ENCODE measurements at places on chromosomes 1 and 21.

GRCh38 chr21:33852485-33852884 is 63.1 kb downstream of the ATP5PO start:
- DNase-seq: no peak

- DNase-seq: no peak
Measured at GRCh38 chr1:31828341-31828740, 12.5 kb upstream of the SPOCD1 start.

DNA sequence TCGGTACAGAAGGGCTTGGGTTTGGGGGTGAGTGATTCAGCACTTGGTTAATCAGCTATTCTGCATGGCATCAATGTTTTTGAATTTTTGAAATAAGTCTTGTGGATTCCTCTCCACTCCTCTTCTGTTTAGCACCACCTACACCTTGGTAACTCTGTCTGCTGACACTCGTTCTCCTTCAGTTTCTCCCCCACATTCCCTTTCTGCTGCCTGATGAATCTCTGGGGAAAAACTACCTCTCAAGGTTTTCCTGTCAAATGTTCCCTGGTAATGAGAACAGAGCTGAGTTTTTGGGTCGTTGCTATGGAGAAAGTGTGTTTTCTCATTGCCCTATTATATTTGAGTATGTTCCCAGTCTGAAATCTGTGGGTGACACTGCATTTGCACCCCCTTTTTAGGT is 108.2 kb downstream of the GABPA start:
- no peak for DNase-seq

DNA sequence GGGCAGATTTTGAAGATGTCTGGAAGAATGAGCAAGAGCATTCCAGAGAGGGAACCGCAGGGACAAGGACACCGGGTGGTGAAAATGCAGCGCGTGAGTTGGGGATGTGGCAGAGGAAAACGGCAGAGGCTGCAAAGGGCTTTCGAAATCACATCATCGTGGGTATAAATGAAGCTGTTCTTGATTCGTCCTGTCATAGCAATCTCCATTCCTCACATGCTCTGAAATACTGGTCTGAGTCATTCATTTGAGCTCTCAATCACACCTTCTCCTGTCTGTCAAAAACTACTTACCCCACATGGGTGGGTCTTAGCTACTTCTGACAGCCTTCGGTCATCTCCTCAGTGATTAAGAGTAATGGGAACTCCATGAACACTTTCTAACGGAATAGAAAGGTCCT is 81.5 kb downstream of the ERG start:
- no peak for DNase-seq

DNA sequence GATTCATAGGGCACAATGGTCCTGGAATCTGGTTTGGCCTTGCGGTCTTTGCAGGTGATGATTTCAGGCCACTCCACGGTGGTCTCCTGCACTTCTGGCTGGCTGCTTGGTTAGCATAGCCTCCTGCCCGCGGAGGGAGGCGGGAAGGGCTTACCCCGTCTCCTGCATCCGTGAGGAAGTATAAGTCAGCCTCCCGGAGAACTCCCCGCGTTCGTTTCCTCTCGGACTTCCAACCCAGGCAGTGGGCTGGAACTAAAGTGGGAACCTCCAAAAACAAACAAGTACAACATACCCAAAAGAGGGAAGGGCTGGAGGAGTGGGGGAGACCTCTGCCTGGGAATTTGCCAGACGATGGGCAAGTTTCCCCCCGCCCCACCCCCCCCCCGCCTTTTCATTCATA is 939 bp upstream of the CCN1 start:
- DNase-seq: peak; percentile 73

GRCh38 chr1:234111458-234112142 is 207.1 kb downstream of the SLC35F3 start:
- DNase-seq: peak; percentile 35

- peak; percentile 2 for DNase-seq
Measured at GRCh38 chr1:224044420-224044819, 69.5 kb upstream of the FBXO28 start.

DNA sequence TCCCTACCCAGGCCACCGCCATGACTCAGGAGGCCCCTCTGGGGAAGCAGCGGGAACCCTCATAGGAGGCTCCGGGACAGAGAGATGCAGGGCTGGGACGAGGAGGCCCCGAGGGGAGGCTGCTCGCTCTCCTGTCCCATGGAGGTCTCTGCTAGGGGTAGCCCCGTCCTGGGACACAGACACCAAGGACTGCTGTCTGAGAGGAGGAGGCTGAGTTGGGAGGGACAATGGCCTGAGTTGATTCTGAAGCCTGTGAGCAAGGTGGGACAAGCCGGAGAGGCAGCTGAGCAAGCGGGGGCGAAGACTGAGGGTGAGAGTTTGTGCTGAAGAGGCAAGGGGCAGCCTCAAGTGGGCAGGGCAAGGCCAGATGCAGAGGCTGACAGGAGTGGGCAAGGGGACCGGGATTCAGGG is 17.4 kb downstream of the SLC27A3 start:
- no peak for DNase-seq

- DNase-seq: no peak
Measured at GRCh38 chr1:185969028-185969427, 234.8 kb downstream of the HMCN1 start.

DNA sequence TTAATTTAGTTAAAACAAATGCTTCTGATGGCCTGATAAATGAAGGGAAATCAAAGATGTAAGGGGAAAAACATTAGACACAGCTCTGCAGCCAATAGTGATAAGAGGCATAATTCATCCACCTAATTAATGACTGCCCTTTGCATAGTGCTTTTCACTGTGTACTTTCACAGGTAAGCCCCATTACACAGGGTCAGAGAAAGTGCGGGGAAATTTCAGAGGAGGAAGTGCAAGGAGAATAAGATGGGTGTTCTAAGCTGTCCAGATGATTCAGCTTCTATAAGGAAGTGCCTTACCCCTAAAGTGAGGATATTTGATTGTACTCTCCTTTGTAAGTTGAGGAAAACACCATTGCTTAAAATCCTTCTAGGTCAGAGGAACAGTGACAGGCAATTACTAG is 88.0 kb downstream of the NR5A2 start:
- no peak for DNase-seq

- DNase-seq: no peak
Measured at GRCh38 chr1:60222360-60223115, 149.0 kb upstream of the C1orf87 start.

GRCh38 chr1:4962836-4963235 is 308.4 kb downstream of the AJAP1 start:
- DNase-seq: peak; percentile 33

DNA sequence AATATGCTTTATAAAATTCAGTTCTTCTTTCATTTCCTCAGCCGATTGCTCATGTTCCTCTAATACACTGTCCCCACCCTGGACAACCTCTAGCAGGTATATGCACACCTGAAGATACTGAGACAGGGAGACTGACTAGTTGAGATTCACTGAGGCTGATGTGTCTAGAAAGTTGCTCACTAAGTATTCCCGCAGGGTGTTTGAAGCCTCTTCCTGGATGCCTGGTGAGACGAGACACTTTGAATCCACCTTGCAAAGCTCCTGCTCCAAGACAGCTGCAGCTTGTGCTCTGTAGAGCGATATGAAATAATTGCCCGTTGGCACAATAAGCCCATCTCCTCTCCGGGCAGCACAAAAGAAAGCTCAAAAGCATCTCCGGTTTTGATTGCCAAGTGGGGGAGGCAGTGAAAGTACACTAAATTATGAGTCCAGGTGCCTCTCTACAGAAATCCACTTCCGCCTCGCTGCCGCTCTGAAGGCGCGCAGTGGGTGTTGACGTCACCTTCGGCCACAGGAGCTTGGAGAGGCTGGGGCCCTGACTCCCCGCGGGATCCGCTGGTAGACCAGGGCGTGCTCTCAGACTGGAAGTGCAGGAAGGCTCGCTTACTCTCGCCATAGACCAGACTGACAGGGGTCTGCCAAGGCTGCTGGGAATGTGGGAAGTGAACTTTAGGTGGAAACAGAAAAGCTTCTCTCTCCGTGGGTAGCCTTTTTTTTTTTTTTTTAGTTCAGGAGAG is 46.3 kb downstream of the GPA33 start:
- no peak for DNase-seq

DNA sequence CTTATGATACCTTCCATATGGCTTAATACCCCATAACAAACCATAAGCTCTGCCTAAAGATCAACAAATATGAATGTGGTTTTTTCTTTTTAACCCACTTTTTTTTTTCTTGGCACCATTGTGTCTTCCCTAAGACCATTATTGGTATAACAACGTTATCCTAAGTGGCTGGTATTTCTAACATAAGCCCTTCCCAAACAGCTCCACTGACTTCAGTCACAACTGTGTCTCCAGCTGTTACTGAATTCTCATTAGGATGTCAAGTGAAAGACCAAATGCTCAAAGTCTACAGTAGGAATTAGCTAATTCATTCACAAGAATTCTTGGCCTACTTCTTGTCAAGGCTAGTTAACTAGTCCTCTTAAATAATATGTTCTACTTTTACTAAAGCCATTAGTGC is 4.2 kb upstream of the RXRG start:
- DNase-seq: no peak

GRCh38 chr21:30126576-30126975 is 40.0 kb downstream of the CLDN17 start:
- no peak for DNase-seq
